ENCODE measurements at places on chromosomes 3 and 15.
A peak's percentile ranks its signal among the peaks of the same experiment; 100 is the strongest.

GRCh38 chr3:172115787-172116186 lies 76.4 kb downstream of the FNDC3B start:
- no peak for DNase-seq

DNA sequence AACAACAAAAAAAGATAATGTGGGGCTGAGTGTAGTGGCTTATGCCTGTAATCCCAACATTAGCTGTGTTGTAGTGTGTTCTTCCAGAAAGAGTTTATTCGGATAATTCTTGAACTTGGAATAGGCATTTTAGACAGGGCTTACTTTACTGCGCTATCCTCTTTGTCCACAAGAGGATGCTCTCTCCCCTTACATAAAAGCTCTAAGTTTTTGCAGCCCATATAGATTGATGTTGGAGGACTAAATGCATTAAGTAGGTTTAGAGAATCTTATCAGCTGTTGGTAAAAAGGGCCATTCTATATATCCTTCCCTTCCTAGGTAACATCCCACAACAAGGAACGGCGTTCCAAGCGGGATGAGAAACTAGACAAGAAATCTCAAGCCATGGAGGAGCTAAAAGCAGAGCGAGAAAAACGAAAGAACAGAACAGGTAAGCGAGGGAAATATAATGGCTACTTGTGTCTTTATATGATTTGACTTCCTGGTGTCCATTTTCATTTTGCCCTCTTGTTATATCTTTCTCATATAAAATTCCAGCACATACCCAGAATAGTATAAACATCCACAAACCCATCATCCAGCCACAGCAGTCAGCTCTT lies 27.8 kb upstream of the ITPKA start:
- peak; percentile 62 for DNase-seq

- no peak for DNase-seq
Measured at GRCh38 chr15:46120713-46121112, 485.9 kb downstream of the SQOR start.

DNA sequence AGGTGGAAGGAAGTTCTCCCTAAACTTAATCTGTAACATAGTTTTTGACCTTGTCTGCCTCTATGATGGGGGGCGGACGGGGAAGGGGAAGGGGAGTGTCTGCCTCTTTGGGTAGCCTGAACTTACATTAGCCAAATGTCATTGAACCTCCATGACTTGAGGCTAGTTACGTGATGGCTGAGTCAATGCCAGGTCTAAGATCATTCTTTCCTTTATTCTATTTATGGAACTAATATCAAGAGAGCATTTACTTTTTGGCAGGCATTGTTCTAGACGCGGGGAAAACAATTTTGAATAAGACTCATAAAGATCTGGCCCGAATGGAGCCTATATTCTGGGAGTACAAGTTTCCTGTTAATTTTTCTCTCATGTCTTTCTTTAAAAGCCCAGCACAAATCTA lies 340.7 kb upstream of the C2CD4B start:
- DNase-seq = no peak

- no peak for DNase-seq
Measured at GRCh38 chr15:64501396-64501715, 41.0 kb downstream of the ZNF609 start.

DNA sequence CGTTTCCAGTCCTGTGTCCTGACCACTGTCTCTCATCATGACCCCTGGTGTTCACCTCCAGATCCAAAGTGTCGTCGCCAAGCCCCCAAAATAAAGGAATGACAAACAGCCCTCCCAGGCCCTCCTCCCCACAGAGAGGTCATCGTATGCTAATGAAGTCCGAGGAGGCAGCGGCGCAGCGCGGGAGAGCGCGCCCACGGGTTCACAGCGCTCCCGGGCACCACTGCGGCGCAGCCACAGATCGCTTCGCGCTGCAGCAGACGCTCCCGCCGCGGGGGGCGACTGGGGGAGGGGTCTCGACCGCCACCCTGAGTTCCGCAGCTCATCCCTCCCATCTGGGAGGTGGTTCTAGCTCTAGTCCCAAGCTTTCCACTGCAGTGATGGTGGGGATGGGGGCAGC lies 1.3 kb downstream of the DGKG start:
- no peak for DNase-seq

DNA sequence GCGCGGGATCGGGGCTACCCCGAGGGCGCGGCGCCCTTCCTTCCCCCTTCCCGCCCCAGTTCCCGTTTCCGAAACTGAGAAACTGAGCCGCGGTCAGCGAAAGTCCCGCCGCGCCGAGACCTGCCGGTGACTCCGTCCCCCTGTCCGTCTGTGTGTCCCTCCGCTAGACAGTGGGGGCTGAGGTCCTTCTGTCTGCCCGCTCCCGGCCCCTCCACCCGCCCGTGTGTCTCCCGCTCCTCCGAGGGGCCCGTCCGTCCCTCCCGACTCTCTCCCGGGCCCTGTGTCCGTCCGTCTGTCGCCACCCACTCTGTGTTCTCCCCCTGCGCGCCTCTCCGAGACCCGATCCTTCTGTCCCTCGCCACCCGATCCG lies 426 bp downstream of the PRKCD start:
- peak; percentile 28 for DNase-seq

GRCh38 chr15:90142216-90143165 lies 40.2 kb upstream of the IDH2 start:
- DNase-seq = no peak

DNA sequence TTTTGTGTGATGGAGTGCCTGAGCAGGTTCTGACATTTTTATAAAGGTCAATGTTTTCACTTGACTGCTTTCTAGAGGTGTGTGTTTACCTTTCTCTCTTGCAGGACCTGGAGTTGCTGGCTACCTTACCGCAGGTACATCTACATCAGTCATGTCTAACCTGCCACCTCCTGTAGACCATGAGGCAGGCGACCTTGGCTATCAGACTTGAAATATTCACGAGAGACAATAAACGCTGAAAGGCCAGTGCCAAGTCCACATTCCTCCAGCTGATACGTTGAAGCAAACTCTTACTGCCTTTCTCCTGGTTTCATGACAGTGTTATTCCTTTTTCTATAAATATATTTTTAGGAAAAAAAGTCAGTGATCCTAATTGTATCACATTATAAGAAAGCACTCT lies 59.0 kb upstream of the ACKR4 start:
- DNase-seq = no peak

GRCh38 chr15:45134682-45135604 lies 5.1 kb downstream of the DUOX1 start:
- DNase-seq = no peak

GRCh38 chr15:100158356-100158755 lies 183.4 kb downstream of the ADAMTS17 start:
- no peak for DNase-seq

GRCh38 chr3:41031401-41031800 lies 167.9 kb upstream of the CTNNB1 start:
- DNase-seq = no peak

- DNase-seq = no peak
Measured at GRCh38 chr3:62373714-62374333, 474 bp upstream of the FEZF2 start.

DNA sequence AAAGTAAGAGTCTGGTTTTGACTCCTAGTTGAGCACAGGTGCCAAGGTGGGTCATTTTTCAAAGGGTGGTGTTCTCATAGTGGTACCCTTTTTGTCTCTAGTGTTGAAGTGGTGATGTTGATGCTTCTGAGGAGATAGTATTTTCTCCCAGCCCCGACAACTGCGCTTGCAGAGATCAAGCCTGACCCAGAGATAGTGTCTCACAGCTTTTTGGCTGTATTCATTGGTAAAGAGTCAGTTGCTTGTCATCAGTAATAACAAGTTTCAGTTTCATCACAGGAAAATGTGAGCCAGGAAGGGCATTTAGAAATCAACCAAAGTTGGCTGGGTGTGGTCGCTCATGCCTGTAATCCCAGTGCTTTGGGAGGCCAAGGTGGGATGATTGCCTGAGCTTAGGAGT lies 139.3 kb downstream of the NFKBIZ start:
- DNase-seq = no peak
